ENCODE measurements at places on chromosomes 1 and 21.

- DNase-seq = no peak
Observed at GRCh38 chr1:58497499-58497898, 49.0 kb downstream of the OMA1 start.

GRCh38 chr21:41876396-41876795 is 2.7 kb downstream of the PRDM15 start:
- DNase-seq = no peak

DNA sequence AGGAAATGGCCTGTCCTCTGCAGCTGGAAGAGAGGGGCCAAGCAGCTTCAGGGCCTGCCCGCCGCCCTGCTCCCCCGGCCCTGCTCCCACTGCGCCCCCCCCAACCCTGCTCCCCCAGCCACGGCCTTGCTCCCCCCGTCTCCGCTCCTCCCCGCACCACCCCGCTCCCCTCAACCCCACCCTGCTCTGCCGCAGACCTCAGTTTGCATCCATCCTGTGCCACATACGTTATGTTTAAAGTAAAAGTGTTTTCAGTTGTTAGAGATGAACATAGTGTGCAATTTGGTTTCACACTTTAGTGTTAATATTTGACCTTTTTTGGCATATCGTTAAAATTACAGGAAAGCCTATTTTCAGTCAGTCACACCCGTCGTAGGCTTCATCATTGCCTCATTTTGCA is 34.1 kb upstream of the DIP2A start:
- DNase-seq = no peak

DNA sequence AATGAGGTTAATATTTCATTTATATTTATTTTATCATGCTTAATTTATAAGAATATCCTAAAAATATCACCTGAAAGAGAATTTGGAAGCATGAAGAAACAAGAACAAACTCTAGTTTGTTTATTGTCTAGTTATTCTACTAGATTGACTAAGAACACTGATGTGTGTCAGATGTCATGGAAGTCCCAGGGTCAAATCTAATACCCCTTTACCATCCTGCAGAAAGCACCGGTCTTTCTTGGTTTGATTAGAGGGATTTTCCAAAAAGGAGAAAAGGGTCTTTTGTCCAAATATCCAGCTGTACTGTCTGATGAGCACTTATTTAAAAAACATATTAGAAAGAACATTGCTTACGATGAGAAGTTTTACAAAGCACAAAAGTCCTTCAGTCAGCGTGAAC is 20.7 kb upstream of the CR2 start:
- no peak for DNase-seq

DNA sequence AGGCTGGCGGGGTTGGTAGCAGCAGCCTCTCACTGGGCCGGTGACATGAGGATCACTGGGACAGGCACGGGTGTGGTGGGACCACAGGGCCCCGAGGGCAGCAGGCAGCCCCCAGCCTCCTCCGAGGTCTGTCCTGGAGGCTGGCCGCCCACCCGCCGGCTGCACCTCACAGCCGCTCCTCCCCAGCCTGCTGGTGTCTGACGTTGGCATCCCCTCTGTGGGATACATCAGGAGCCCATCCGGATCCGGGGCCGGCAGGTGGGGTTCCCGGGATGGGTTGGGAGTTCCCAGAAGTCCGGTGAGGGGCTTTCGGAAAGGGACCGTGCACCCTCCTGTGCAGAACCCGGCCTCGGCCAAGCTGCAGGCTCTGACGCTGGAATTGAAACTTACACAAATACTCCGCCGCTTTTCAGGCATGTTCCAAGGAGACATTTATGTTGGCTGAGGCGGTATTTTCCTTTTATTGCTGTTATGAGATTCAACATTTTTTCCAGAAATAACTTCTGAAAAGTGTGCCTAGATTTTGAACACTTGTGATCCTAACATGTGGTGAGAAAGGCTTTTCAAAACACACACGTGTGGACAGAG is 142.1 kb upstream of the ARHGEF16 start:
- DNase-seq = no peak

DNA sequence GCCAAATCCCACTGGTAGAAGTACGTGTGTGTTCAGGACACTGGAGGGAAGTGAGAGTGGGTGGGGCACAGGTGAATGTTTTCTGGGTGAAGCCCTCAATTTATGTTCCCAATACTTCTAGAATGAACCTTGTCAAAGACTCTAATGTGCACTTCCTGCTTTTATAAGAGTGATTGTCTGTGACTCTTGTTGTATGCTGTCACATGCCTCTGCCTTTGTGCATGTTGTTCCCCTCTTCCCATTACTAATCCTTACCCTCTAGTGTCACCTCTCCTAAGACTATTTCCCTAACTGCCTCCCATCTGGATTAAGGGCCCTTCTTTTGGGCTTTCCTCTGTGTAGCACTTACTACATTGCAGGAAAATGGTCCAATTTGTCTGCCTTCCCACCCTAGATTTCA is 2.5 kb upstream of the LINGO4 start:
- DNase-seq = no peak

- no peak for DNase-seq
Observed at GRCh38 chr1:199124351-199124750, 485.5 kb downstream of the PTPRC start.

GRCh38 chr1:53658489-53659230 is 80.3 kb downstream of the GLIS1 start:
- no peak for DNase-seq

DNA sequence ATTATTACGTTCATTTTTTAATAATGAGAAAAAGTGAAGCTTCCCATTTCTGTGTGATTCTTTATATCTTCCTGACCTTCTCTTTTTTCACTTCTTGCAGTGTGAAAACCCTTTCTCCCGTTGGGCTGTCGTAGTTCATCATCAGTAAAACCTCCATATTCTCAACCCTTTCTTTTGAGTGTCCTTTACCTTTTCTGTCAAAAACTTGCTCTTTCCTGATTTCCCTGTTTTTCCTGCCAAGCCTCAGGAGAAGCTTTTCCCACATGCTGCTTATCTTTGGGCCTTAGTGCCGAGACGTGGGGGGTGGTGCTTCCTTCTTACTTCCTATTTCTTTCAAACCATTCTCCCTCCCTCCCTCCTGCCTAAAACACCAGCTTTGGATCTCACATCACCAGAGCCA is 46.1 kb downstream of the UCK2 start:
- no peak for DNase-seq

DNA sequence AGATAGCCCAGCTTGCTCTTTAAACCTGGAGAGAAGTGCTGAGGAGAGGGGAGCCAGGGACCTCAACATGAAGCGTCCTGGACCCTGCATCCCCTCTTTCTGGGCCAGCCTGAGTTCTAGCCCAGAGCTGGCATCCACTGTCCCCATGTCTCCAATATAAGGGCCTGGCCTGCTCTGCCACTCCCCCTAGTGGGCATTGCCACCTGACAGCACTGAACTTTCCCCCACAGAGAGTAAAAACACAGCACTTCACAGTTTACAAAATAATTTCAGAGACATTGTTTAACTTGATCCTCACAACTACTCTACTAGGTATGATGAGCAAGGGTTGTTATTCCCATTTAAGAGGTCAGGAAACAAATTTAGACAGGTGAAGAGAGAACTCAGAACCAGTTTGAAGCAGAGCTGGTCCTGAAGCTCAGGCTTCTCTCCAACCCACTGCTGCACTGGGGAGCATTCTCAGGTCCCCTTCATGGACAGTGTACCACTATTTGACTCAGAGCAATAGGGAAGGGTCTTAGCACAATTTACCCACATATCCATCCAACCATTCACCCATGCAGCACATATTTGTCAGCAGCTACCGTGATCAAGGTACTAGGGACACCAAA is 151.2 kb downstream of the DMRTA2 start:
- no peak for DNase-seq

- DNase-seq = no peak
Observed at GRCh38 chr1:42381280-42381673, 685 bp downstream of the RIMKLA start.

- DNase-seq = no peak
Observed at GRCh38 chr1:47561523-47562007, 123.7 kb downstream of the FOXD2 start.

GRCh38 chr1:40711465-40712404 is 20.2 kb downstream of the NFYC start:
- DNase-seq = no peak

- DNase-seq = no peak
Observed at GRCh38 chr1:43509007-43509739, 21.5 kb upstream of the PTPRF start.

GRCh38 chr21:39153373-39153772 is 29.9 kb downstream of the PSMG1 start:
- no peak for DNase-seq

GRCh38 chr1:169107603-169108208 is 1.2 kb downstream of the ATP1B1 start:
- no peak for DNase-seq

GRCh38 chr1:89546082-89546889 is 21.7 kb downstream of the LRRC8B start:
- no peak for DNase-seq

GRCh38 chr1:65386439-65386838 is 34.0 kb upstream of the LEPR start:
- no peak for DNase-seq

DNA sequence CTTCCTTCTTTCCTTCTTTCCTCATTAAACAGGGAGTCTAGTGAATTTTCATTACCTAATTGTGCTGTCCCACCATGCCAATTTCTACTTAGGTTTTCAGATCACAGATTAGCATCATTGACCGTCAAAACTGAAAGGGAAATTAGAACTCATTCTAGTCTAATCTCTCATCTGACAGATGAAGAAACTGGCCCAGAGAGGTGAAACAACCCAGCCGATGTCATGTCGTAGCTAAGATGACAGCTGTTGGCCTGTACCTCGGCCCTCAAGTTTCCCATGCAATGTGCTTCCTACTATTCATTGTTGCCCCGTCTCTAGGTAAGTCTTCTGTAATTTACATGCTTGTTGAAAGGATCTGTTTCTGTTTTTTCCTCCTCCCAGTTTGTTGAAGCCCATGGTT is 128.2 kb upstream of the KIAA0040 start:
- DNase-seq = no peak

DNA sequence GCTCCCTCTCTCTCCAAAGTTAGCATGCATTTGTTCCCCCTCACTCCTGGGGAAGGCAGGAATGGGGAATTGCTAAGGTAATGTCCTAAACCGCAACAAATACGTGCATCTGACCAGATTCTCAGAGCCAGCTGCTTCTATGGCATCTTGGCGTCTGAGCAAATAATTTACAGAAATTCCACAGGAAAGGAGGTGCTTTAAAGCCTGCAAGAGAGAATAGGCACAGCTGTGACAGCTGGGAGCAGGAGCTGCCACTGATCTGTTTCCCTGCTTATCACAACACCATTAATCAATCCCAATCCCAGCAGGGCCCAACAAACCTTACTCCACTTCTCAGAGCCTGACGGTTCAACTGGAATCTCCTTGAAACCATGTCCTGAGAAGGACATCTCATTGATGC is 83.5 kb upstream of the ZNF281 start:
- no peak for DNase-seq

DNA sequence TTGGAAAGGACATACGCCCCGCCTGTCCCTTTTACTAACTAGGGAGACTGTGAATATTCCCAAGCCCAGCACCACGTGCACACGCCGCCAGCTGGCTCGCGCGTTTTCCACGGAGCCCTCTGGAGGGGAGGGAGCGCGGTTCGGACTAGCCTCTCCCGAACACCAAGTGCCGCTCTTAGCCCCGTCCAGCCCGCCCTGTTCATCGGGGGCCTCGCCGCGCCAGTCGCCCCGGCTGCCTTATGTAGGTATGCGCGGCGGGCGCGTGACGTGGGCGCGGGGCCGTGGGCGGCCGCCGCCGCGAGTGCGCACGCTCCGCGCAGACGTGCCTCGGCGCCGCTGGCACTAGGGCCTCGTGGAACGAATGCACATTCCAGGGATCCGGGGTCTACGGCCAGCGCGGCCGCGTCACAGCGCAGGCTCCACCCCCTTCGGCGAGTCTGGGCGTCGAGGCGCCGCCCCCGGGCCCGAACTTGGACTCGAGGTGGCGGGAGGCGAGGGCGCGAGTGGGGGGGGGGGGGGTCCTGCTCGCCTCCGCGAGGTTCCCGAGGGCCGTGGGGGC is 767 bp upstream of the IRF2BP2 start:
- DNase-seq = peak; percentile 70

GRCh38 chr1:185267701-185268100 is 49.3 kb downstream of the IVNS1ABP start:
- DNase-seq = no peak

DNA sequence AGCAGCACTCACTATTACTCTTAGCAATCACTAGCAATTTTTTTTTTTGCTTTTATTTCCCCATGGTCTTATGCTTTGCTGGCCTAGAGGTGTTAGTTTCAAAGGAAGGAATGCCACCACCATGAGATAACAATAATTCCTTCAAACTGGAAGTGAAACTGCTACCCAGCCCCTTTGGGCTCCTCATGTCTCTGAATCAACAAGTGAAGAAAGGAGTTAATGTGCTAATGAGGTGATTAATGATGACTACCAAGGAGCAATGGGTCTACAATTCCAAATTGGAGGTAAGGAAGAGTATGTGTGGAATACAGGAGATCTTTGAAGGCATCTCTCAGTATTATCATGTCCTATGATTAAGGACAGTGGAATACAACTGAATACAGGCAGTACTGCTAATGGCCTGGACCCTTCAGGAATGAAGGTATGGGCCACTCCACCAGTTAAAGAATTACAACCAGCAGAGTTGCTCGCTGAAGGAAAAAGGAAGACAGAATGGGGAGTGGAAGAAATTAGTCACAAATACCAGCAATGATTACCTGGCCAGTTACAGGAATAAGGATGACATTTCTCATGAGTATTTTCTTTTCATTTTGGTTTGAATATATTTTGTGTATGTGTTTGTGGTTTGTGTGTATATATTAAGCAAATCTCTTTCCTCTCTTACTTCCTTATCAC is 652.9 kb downstream of the ADGRL2 start:
- no peak for DNase-seq

DNA sequence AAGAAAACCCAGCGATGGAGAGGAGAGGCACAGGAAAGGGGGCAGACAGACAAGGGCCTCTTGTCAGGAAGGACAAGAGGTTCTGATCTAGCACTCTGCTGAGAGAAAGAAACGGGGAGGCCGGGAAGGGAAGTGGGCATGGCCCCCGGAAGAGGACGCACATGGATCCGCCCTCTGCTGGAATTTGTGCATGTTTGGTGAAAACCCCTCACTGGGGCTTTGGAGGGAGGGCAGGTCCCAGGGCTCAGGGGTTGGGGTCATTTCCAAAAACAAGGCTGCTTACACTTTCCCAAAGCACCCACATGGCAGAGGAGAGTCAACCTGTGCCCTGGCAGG is 32.4 kb upstream of the ECE1 start:
- DNase-seq = no peak

GRCh38 chr1:64892576-64893573 is 73.5 kb downstream of the JAK1 start:
- no peak for DNase-seq

DNA sequence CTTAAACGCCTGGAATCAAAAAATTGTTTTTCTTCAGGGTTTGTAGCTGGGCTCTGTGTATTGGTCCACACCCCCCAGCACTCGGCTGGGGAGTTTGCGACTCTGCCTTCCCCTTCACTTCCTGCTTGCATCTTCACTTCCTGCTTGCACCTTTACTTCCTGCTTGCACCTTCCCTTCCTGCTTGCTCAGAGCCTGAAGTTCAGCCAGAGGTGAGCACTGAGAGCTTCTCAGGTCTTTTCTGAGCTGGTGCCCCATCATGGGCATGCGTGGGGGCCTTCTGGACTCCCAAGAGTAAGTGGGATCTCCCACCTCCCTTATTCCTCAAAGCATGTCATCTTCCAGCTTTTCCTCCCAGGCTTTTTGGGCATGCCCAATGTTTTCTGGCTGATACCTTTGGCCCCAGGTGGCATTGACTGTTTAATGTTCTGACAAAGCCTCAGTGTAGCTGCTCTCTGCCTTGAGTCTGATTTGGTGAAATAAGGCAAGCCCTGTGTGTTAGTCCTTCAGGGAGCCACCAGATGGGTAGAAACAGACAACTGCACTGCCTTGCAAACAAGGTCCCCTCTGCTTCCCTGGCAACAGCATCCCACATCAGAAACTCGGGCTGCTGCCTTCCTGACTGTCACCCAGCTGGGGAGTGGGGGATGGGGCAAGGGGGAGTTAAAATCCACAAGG is 3.5 kb downstream of the KRTAP10-2 start:
- no peak for DNase-seq
